ENCODE measurements at places on chromosomes 12 and 14.

DNA sequence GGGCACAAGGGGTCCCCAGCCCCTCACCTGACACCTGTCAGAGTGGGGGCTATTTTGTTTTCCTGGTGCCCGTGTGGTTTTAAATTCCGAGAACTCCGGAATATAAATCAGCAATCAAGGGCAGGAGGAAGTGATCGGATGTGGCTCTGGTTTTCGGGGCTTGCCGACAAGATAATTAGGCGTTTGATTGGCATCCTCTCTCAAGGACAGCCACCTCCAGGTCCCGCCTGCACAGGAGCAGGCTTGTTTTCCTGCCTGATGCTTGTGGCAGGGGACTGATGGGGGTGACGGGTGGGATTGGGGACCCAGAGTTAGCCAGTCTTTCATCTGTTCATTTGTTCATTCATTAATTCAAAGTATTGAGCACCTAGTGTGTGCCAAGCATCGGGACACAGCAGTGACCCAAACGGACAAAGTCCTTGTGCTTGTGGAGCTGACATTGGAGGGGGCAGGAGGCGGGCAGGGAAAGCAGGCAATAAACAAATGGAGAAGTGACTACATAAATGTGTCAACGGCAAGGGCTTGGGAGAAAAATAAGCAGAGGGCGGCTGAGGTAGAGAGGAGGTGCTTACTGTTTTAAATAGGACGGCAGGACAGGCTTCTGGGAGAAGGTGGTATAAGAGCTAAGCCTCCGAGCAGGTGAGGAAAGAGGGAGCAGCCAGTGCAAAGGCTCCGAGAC lies 166.5 kb downstream of the PHETA1 start:
- DNase-seq: no peak

DNA sequence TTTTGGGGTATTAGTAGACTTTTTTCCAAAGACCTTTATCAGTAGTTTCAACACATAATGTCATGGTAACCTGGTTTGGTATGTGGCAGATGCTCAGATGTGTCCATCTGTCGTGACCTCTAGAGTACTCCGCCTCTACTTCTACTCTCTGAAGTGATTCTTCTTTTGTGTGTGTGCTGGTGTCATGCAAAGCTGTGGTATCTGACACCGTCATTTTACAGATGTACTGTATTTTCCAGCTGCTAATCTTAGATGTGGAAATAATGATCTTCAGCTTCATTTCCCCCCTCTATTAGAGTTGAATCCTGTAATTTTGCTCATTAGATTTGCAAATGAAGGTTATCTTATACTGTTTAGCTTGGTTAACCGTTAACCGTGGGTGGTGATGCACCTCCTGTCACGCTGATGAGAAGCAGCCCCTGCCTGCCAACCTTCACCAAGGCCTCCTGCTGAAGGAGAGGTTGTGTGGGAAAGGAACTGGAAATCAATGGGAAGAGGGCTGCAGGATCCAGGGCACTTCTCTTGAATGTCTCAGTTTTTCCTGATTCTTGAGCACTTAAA lies 222.4 kb upstream of the AMIGO2 start:
- no peak for DNase-seq

DNA sequence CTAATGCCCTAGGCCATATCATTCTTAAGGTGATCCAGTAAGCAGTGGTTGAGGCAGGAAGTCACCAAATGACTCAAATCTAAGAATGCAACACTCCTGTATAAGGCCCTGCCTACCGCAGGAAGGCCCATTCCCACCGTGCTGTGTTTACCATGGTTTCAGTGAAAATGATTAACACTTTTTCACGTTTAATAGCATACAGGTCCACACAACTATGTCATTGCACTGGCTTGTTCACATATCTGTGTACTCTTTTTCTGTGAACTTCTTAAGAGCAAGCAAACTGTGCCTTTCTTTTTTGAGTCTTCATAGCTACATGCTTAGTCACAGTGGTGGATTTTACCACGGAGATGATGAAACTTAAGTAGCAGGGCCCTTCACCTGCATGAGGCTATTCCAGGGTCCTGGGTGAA lies 214.9 kb downstream of the CNTN1 start:
- DNase-seq: no peak

DNA sequence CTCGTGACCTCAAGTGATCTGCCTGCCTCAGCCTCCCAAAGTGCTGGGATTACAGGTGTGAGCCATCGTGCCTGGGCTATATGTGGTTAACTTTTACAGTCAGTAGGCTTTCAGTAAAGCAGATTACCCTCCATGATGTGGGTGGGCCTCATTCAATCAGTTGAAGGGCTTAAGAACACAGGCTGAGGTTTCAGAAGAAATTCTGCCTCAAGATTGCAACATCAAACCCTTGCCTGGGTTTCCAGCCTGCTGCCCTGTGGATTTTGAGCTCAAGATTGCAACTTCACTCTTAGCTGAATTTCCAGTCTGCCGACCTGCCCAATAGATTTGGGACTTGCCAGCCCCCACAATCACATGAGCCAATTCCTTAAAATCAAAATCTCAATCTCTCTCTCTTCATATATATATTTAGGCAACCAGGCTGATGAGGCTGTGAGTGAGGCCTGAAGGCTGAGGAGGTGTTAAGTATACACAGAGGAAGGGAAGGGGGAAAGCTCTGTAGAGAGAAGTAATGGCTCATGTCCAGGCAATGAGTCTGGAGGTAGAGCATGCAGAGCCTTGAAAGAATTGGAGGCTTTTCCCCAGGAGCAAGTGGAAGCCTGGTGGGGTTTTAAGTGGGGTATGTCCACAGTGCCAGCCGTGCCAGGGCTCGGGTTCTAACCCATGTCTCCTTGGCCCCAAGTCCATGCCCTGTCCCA lies 33.3 kb upstream of the ACTN1 start:
- DNase-seq: no peak

DNA sequence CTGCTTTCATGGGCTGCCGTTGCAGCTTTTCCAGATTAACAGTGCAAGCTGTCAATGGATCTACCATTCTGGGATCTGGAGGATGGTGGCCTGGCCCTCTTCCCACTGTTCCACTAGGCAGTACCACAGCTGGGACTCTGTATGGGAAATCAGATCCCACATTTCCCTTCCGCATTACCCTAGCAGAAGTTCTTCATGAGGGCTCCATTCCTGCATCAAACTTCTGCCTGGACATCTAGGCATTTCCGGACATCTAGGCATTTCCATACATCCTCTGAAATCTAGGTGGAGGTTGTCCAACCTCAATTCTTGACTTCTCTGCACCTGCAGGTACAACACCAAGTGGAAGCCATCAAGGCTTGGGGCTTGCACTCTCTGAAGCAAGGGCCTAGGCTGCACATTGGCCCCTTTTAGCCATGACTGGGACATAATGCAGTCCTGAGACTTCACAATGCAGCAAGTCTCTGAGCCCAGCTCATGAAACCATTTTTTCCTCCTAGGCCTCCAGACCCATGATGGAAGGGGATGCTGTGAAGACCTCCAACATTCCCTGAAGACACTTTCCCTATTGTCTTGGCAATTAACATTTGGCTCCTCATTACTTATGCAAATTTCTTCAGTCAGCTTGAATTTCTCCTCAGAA lies 863.3 kb downstream of the C12orf50 start:
- no peak for DNase-seq

All from HFF-Myc (cell line).